ENCODE measurements at places on chromosomes 3 and 15.

DNA sequence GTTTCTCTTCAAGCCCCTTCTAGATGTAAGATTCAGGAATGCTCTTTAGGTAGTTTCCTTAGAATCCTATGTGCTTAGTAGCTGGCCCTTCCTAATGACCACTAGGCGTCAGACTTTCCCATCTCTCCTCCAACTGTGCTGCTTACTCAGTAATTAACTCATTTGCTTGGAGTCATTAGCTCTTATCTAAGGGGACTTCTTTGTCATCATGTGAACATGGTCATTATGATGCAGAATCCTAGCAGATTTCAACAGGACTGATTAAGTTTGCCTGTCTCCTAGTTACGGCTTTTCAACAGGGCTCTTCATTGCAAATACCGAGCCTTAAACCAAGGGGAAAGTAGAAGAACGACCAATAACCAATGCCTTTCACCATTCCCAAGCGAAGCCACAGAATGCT is 46.4 kb downstream of the GJD2 start:
- peak; percentile 17 for DNase-seq

- DNase-seq, result no peak
These were observed 239.3 kb downstream of the DTWD1 start for GRCh38 chr15:49860101-49860500.

DNA sequence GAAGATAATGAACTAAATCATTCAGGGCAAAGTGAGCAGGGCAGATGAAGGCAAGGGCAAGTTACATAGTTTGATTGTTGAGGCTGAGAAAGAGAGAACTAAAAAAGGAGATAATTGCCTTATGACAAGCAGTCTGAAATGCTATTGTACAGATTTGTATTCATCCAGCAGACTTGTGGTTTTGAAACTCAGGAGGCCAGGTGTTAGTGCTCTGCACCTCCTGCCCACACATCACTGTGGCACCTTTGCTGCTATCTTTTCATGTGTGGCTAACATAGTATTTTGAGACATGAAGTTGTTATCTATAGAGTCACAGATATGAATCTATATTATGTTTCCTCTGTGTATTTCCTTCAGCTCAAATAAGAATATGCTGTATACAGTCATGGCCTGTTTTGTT is 24.3 kb upstream of the SUCLG2 start:
- no peak for DNase-seq

- no peak for DNase-seq
These were observed 41.7 kb downstream of the PAQR5 start for GRCh38 chr15:69340243-69340900.

DNA sequence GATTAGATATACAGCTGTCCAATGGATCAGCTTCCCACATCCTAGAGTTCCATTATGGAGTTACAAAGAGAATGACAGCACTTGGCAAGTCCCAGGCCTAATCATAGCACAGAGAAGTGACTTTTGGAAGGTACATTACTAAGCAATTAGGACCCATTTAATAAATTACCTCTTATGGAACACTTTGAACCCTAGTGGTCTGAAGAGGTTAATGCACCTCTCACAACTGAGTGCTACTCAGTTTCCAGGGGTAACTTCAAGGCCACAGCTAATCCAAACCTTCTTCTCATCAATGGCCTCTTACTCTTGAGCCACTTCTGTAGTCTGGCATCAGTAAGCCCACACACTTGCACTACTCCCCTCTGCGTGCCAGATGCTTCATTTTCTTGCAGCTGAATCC is 34.9 kb upstream of the MEIS2 start:
- DNase-seq, result no peak

DNA sequence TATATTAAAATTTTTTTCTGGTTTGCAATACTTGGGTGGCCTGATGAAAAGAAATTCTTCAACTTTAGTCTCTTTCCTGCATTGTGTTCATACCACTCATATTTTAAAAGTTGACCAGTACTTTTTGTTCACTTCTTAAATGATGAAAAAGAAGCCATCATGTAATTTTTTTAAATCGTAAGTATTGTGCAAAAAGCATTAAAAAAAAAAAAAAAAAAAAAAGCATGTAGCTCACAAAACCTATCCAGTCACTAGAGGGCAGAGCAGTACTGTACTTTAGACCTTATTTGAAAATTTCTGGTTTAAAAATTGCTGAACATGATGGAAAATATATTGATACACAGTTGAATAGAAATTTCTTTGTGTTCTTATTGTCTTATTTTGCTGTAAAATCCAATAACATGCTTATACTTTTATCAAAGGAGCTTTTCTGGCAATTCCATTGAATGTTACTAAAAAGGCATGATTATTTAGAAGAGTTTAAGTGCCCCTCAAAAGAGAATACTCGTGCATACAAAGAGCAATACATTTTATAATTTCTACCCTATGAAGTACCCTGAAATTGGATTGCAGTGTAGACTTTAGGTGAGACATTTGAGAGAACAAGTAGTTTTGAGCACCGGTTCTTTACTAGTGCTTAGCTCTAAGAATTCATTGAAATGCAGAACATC is 137.7 kb downstream of the BBX start:
- no peak for DNase-seq

DNA sequence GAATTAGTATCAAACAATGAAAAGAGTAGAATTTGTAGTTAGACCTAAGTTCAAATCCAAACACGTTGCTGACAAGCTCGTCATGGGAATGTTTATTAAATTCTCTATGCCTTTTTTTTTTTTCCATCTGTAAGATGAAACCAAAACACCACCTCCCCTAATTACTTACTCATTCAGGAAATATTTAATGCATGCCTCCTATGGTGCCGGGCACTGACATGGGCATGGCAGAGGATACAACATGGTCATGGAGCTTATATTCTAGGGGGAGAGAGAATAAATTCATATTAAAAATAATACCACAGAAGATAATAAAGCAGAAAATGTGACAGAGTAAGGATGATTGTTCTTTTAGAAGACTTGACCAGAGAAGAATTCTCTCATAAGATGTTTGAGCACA is 215.8 kb downstream of the RYR3 start:
- DNase-seq, result no peak

DNA sequence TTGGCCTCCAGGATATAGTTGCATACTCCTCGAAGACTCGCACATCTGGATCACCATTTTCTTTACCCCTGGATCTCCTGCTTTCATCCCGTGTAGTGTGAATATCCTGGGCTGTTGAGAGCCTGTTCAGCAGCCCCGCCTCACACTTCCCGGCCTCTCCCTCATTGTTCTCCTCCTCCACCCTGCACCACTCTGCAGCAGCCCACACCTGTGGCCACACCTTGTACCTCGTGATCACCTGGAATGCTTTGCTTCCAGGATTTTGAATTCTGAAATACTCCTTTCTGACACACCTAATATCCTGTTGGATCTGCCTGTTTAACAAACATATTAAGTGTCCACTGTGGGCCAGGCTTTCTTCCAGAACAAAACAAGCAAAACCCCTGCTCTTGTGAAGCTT is 14.4 kb downstream of the ABHD17C start:
- DNase-seq, result no peak

GRCh38 chr3:172213200-172213599 is 173.8 kb downstream of the FNDC3B start:
- no peak for DNase-seq

DNA sequence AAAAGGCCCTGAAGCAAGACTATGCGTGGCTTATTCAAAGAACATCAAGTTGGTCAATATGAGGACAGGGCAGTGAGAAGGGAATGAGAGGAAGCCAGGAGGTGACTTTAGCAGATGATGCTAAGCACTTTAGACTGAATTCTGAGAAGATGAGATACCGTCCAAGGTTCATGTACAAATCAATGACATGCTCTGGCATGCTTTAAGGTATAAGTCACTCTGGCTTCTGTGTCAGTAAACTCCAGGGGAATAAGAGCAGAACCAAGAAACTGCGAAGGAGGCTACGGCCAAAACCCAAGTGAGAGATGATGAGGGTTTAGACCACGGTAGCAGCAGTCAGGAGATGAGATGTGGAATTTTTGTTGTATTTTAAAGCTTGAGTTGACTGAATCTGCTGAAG is 8.9 kb upstream of the CCDC50 start:
- DNase-seq, result no peak

DNA sequence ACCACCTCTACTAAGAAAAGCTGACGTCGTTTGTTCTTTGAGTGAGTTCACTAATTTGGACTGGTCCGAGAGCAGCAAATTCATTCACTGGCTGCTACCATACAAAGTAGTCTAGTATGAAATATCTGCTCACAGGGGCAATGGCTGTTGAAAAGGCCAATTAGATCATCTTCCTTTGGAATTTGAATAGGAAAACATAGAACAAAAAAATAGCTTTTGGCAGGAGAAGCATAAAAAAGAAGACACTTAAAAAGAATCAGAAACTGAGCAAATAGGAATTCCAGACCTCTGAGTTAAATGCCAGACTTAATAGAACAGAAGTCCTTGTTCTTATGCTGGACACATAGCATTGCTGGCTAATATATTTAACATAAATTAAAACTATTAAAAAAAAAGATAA is 159.3 kb downstream of the IL1RAP start:
- DNase-seq, result no peak

DNA sequence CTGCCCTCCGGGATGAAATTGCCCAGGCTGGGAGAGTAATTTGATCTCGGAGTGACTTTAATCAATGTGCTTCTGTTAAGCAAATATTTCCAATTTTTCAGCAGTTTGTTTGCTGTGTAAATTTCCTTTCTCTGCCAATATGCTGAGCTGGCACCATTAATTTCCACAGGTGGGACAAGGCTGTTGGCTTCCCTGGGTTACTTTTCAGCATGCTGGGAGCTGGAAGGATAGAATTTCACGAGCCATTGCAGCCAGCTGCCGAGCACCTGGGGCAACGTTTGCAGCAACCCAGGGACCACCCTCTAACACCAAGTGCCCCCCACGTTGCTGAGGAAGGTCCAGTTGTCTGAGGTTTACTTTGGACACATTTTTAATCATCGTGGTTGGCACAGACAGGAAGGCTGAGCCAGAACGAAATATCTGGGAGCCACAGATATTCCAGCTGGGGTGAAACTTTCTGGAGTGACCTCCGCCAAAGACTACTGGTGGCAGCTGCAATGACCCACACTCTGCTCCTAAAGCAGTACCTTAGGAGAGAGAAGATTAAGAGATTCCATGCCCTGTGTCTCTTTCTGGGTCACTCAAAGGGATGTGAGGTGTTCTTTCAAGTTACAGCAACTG is 293.3 kb upstream of the RGMA start:
- DNase-seq, result no peak

DNA sequence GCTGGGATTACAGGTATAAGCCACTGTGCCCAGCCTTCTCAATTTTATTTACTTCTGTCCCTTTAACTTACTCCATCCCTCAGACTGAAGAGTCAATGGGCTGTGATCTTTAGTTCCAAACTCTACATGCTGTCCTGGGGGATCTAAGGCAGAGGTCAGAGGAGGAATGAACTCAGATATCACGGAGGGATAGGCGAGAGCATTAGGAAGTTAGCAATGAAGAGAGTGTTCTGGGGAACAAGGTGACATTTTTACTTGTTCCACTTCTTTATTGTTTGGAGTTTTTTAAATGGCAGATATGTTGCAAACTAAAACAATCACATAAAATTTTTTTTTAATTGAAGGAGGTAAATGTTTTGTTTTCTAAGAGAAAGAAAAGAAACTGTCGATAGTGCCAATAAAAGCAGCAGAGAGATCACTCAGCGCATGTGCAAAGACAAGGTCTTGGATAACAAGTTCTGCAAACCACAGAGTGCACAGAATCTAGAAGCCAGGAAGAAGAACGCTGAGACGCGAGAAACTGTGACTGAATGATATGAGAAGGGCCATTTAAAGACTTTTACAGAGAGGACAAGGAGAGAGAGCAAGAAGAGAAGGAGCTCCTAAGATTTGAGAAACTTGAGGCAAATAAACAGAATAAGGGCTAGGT is 10.8 kb upstream of the CA12 start:
- DNase-seq, result no peak

DNA sequence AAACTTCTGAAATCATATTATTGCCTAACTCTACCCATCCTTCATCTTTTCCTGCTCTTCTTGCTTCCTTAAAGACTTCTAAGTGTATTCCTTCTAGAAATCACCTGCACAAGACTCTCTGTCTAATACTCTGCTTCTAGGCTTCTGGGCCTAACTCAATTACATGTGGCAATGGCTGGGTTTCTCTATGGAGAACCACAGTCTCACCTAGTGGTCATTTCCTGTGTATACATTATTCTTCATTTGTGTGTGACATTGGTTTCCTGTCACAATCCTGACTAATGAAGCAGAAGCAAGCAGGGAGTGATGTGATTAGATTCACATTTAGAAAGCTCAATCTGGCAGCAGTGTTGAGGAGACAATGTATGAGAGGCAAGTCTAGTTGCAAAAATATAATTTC is 16.9 kb upstream of the CLDN1 start:
- DNase-seq, result peak; percentile 20

- no peak for DNase-seq
These were observed 9.5 kb downstream of the ANAPC13 start for GRCh38 chr3:134476306-134476705.

DNA sequence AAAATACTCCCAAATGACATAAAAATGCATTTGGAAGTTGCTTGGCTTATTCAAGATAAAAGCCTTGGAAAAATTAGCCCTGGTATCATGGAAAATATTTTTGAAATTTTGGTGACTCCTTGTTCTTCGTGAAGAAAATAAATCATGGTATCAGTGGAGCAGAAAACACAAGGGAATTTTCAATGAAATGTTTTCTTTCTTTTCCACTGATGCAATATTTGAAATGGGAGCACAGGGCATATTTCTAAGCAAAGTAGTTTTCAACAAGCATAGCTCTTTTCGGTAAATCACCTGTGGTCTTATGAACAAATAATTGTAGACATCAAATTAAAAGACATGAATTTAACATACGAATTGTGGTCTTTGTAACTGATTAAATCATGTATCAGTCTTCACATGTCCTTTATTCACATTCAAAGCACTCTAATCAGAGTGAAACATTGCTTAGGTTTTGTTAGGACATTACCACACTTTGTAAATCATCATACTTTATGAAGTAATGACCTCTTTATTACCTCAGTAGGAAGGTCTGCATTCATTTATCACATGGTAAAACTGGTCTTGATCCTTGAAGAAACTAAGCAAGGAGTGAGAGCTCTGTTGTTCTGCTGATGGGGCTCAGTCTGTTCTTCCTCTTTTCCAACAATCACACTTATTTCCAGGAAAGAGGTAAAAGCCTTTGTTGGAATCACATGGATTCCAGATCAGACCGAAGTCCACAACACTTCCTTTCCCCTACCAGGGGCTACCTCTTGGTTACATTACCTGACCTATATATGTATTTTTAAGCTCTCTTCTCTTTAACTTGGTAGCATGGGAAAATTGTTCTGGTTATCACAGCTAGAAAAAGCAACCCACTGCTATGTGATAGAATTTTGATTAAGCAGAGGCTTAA is 413.5 kb upstream of the THBS1 start:
- no peak for DNase-seq

DNA sequence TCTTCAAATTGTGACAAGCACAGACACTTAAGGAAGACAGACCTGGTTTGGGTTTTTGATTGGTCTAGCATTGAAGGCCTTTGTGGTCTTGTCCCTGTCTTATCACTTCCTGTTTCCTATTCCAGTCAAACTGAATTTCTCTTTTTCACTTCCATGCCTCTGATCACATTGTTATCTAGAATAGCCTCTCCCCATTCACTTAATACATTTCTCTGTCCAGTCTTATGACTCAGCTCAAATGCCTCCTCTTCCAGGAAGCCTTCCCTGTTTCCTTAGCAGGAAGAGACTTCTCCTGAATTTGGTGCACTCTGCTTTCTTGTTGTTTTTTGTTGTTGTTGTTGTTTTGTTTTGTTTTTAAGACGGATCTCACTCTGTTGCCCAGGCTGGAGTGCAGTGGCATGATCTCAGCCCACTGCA is 45.5 kb downstream of the LIMD1 start:
- no peak for DNase-seq
